ENCODE measurements at places on chromosomes 12 and 14.

DNA sequence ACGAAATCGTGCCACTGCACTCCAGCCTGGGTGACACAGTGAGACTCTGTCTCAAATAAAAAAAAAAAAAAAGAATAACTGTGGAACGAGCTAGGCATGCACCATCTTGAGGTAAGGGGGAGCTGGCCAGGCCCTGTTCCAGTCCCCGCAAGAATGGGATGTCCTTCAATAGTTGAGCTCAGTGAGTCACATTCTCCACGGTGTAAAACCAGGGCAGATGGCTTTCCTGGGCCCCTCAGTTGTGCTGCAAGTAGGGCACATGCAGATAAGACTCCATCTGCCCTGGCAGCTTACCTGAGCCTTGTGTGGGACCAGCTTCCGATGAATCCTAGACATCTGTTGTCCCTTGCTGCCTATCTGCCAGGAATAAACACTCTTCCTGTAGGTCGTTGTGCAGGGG lies 312.1 kb downstream of the VRK1 start:
- no peak for DNase-seq

DNA sequence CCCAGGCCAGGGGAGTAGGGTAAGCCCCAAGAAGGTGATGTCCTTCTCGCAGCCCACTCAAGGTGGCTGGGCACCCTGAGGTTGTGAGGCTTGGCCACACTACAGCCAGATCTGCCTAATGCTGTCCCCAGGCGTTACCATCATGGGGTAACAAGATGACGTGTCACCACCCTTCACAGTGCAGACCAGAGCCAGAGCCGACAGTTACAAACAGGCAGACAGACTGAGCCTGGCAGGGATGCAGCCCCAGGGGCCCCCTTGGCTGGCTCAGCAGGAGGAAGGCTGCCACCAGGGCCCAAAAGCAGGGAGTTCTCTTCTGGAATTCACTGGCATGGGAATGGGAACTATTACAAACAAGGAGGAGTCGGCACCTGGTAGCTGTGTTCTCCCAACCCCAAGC lies 302.7 kb upstream of the NOS1 start:
- DNase-seq: no peak

- no peak for DNase-seq
Observed at GRCh38 chr12:100992194-100992593, 197.6 kb downstream of the ANO4 start.

GRCh38 chr14:58108717-58109116 lies 43.3 kb downstream of the ARMH4 start:
- no peak for DNase-seq

- DNase-seq: no peak
Observed at GRCh38 chr14:96273629-96274028, 17.6 kb downstream of the BDKRB1 start.

DNA sequence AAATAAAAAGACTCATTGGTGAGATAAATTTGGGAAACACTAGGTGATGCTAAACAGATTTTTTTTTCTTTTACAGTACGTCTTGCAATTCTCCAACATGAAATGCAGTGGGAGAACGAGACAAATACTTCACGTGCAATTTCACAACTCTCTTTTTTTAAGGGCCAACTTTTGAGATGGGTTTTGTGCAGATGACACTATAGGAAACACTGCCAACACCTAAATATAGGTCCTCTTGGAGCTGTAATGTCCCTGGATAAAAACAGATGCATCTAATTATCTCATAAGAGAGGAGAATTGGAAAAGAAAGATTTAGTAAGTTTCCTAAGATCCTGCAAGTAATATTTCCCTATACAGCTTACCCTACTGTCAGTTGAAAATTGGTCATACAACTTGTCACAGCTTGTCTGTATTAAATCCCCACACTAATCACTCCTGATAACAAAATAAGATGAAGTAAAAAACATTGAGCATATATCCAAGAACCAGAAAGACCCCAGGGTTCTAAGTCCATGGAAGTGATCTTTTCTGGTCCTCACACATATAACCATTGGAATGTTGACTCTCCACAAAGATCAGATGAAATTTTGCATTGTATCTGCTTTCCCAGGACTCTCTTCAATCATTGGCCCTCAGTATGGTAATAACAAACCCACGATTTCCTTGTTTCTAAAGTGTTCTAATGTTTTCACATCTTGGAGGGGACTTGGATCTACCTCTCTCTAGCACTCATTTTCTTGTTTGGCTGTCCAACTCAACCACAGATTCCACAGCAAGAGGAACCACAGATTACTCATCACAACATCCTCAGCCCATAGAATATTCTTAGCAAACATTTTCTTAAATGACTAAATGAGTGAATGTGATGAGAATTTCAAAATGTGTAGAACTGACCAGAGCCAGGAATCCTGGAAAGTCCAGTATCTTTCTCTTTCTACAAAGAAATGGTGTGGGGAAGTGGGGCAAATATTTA lies 769.4 kb upstream of the USP15 start:
- DNase-seq: no peak

- no peak for DNase-seq
Observed at GRCh38 chr14:96806836-96807235, 9.7 kb downstream of the VRK1 start.

DNA sequence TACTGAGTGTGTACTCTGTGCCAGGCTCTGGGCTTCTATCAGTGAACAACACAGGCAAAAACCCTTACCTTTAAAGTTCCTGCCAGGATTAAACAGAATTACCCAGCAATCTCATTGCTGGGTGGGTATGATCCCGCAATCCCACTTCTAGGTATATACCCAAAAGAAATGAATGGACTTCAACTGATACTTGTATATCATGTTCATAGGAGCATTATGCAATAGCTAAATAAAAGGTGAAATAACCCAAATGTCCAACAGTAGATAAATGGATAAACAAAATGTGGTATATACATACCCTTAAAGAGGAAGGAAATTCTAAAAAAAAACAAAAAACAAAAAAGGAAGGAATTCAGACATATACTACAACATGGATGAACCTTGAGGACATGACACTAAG lies 14.7 kb downstream of the DAZAP2 start:
- DNase-seq: no peak

GRCh38 chr12:8127138-8127537 lies 3.7 kb downstream of the CLEC4A start:
- no peak for DNase-seq

GRCh38 chr12:27257104-27257843 lies 13.2 kb downstream of the STK38L start:
- no peak for DNase-seq

DNA sequence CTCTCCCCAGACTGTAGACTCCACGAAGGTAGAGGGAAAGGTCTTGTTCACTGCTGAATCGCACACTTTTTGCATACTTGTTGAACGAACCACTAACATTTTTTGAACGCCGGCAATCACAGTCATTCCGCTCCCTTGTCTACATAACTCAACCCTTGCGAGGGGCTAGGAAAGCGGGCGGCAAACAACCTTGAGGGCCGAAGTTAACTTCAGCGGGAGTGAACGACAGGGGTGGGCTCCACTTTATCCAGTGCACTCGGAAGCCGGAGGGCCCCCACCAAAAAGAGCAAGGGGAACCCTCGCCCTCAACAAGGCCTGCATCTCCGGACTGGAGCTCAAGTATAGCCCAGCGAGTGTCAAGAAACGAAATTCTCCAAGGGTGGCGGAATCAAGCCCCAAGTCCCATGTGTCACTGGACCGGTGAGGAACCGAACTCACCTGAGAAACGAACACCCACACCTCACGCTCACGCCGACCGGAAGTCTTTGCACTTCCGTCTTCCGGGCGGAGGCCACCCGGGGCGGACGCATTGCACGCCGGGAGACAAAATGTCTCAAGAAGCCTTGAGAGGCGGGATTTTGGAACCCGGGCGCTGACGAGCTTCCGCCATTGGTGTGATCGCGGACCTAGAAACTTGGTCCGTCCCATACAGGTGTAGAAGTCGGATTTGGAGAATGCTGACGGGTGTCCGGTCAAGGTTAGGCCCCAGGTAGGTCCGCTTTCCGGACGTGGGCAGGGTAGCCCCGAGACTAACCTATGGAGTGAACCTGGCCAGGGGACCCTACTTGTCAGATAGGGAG lies at the start of gene LLPH:
TSS of gene LLPH (minus strand) at position 484 of the 800 bp plus-strand sequence. CDS start 1,644 bp downstream, outside the sequence.
- peak; percentile 57 for DNase-seq

DNA sequence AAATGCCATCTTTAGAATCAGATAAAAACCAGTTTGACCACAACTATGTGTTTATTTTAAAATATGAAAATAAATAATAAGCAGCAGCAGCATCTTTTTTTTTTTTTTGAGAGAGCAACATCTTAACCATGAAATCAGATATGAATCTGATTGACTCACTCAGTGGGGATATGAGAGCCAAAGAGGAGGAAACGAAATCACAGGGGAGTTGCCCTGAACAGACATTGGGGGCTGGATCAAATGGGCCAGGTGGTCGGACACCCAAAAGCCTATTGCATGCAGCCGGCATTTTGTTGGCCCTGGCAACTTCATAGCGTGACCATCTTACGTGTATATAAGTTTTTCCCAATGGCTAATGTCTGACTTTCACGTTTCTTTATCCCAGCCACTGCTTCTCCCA lies 321.1 kb downstream of the NPAS3 start:
- DNase-seq: no peak

DNA sequence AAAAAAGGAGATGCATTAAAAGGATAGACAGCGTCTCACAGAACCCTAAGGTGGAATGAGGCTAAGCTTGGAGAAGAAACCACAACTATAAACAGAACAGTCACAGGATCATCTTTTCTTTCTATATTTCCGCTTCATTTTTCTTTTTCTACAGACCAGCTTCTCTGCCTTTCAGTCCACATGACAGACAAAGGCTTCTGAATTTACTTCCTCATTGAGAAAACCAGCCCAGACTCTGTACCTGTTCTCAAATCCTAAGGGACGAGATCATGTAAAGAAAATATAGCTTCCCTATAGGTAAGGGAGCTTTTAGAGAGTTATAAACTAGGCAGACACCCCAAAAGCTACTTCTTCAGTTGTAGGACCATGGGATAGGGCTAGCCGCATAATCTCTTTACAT lies 17.4 kb downstream of the SGPP1 start:
- DNase-seq: no peak

- DNase-seq: no peak
Observed at GRCh38 chr12:31922341-31923062, 36.7 kb upstream of the RESF1 start.

DNA sequence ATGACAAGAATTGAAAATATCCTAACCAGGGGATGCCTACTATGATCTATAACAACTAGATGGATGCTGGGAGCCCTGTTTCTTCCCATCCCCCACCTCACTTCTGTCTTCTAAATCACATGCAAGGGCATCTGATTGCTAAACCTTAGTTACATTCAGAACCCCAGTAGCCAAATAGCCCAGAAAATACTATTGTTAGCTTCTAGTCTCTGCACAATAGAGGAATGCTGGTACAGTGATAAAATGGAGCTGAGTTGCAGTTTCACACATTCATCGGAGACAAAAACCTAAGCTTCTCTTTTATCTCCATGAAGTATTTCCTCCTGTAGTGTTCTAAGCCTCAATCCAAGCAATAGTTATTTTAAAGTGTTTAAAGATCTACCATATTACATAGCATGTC lies 942.9 kb downstream of the RPS29 start:
- DNase-seq: no peak

DNA sequence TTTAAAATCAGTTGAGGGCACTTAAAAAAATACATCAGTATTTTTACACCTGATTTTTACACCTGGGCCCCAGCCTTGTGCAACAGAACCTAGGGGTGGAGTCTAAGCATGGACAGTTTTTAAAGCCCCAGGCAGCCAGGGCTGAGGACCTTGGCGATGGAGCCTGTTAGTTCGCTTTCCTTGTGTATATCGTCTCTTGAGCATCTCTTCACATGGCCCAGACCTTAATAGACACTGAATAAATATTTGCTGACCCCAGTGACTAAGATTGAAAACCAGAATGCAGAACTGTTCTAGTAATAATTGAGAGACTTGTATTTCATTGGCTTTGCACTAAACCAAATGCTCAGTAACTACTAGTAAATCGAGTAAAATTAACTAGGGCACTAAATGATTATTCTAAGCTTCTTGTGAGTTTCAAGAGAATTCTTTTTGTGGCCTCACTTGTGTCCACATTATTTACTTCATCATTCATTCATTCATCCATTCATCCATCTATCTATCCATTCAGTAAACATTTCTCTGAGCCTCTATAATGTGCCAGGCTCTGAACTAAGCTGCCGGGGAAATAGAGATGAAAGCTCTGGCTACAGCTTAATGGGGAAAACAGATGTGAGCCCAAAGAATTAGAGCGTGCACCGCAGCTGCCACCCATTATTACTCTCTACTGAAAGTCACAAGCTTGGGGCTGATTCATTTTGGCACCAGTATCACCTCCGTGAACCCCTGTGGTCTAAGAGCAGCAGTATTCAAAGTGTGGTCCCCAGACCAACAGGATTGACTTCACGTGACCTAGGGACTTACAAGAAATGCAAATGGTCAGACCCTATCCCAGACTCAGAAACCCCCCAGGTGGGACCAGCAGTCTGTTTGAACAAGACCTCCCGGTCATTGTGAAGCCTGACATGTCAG lies 30.7 kb upstream of the BCL7A start:
- DNase-seq: no peak

- DNase-seq: no peak
Observed at GRCh38 chr12:15152456-15152855, 68.8 kb downstream of the RERG start.

GRCh38 chr14:88683119-88683518 lies 109.6 kb downstream of the EML5 start:
- no peak for DNase-seq

- DNase-seq: no peak
Observed at GRCh38 chr12:67319936-67320335, 50.8 kb downstream of the CAND1 start.

DNA sequence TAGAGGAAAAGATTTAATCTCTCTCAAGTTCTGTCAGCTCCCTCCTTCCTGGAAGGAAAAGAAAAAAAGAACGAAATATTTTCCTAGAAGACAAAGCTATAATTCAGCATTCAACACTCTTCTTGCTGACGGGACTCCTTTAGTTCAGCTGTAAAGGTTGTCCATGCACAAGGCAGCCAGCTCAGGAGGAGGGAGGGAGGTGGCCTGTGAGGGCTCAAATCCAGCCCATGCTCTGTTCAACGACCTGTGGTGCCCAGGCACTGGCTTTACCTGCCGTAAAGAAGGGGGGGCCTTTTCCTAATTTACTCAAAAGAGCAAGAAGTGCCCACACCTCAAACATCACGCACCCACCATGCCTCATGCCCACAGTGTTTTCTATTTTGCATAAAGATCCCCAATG lies 109.3 kb downstream of the TMTC1 start:
- DNase-seq: no peak

GRCh38 chr12:49832836-49833421 lies 4.7 kb upstream of the NCKAP5L start:
- DNase-seq: no peak
